ENCODE measurements at places on chromosomes 4 and X.

GRCh38 chr4:140286456-140286855, 87.0 kb upstream of the SCOC start:
- DNase-seq = no peak

DNA sequence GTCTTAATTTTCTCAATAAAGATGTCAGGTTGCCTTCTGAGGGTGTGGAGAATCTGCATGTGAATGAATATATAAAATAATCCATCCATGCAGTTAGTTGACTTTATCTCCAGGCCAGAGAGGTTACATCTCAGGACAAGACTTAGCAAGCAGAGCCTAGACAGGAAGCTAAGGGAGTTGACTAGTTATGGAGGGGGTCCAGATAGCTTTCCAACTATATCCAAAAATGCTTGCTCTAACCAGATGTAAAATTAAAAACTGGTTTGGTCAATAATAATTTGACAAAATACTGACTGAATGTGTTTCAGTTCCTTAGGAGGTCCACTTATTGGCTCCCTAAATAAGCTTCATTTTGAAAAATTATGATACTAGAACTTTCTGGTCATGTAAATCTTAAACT, 101.4 kb downstream of the PAPSS1 start:
- no peak for DNase-seq

GRCh38 chr4:134567461-134567860, 365.9 kb upstream of the PABPC4L start:
- DNase-seq = no peak

- no peak for DNase-seq
Observed at GRCh38 chrX:84320614-84321013, 132.6 kb upstream of the RPS6KA6 start.

DNA sequence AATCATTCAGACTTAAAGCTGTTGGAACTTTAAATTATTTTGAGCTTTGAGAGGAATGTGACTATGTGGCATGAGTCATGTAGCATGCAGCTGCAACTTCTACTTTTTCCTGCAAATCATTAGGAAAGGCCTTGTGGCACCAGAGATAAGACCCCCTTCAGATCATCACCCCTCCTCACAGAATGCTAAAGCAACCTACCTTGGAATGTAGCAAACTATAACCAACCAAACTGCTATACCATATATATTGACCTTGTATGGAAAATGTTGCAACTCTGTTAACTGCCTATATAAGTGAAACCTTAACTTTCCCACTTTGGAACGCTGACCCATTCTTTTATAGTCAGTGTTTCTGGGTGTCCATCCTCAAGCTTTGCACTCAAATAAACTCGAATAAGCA, 32.0 kb downstream of the ATXN3L start:
- no peak for DNase-seq

- DNase-seq = no peak
Observed at GRCh38 chr4:62601737-62602136, 1401.6 kb downstream of the ADGRL3 start.

DNA sequence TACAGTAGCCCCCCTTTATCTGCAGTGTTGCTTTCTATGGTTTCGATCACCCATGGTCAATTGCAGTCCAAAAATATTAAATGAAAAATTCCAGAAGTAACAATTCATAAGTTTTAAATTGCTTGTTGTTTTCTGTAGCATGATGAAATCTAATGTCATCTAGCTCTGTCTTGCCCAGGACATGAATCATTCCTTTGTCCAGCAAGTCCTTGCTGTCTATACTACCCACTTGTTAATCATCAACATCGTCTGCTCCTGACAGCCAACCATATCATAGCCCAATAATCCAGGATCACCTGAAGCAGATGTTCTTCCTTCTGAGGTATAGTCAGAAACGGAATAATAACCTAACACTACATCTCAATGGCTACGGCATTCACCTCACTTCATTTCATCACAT, 79.8 kb downstream of the ADAMTS3 start:
- no peak for DNase-seq

DNA sequence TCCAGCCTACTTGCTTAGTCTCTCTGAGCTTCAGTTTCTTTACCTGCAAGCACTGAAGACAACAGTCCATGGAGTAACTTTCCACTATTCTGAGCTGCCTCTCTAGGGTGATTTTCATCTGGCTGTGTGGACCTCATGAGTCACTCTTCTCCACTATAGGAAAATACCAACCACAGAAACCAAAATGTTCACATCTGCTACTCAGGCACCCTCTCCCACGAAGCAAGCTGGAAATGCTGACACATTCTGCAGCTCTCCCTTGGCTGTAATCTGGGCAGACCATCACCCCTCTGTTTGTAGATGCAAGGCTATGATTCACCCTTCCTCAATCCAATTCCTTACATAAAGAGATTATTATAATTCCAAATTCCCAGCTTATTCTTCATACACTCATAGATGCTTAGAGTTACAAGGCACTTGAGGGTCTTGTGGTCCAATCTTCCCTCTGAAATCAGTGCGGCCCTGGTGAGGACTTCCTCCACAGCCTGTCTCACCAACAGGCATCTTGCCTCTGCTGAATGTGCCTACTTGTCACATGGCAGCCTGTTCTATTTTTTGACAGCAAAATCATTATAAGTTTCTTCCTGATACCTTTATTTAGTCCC, 97.0 kb upstream of the LNX1 start:
- DNase-seq = peak; percentile 57

DNA sequence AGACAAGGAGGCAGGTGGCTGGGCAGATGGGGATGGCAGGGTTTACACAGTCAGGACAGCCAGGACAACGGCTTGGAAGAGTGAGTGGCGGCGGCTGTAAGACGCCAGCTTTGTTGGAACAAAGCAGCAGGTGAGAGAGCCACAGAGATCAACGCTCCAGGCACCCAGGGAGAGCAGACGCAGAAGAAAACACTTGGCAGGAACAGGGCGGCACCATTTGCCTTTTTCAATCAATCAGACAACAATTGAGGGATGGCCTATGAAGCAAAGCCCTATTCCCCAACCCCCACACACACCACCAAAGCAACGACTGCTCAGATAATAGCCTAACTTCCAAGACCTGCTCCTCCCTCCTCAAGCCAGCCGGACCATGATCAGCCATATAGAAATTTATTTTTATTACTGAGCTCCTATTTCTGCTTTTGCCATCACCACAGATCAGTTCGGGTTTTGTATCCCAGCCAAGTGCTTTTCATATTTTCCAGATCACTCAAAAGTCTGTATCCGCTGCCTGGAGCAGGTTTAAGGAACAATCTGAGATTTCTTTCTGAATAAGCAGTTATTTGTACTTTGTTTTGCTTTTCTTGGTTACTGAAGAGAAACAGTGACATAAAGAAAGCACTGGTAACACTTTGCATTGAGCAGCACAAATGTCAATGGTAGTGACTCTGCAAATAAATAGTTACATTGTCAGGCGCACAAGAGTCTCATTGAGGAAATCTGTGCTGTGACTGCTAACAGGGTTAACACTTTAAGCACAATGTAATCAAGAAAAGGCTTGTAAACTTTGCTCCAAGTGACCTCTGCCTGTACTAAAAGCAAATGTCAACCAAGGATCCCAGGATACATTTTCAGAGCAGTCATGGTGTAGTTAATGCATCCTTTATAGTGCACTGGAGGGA, 81.8 kb upstream of the RBPJ start:
- no peak for DNase-seq

DNA sequence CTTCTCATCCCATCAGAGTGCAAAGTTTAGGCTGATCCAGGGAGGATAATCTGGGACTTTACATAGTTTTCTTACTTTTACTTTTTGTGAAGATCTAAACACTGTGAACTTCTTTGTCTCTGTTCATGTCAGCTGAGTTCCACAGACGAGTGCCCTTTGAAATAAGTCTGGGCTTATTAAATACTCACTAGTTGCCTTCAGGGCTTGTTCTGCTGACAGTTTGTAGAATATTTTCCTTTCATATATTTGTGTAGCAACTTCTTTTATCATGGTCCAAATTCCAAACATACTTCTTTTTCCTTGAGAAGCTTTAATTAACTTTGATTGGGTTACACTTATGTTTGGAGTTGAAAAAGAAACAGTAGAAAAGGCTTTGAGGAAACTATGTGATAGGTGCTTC, 109.6 kb downstream of the SH2D1A start:
- no peak for DNase-seq

DNA sequence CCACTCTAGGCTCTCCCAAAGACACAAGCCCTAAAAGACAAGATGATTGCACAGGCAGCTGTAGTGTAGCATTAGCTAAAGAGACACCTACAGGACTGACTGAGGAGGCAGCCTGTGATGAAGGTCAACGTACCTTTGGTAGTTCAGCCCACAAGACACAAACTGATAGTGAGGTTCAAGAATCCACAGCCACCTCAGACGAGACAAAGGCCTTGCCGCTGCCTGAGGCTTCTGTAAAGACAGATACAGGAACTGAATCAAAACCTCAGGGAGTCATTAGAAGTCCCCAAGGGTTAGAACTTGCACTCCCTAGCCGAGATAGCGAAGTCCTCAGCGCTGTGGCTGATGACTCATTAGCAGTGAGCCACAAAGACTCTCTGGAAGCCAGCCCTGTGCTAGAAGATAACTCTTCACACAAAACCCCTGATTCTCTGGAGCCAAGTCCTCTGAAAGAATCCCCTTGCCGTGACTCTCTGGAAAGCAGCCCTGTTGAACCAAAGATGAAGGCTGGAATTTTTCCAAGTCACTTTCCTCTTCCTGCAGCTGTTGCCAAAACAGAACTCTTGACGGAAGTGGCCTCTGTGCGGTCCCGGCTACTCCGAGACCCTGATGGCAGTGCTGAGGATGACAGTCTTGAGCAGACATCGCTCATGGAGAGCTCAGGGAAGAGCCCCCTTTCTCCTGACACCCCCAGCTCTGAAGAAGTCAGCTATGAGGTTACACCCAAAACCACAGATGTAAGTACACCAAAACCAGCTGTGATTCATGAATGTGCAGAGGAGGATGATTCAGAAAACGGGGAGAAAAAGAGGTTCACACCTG, 306.3 kb downstream of the ANK2 start:
- DNase-seq = peak; percentile 90

DNA sequence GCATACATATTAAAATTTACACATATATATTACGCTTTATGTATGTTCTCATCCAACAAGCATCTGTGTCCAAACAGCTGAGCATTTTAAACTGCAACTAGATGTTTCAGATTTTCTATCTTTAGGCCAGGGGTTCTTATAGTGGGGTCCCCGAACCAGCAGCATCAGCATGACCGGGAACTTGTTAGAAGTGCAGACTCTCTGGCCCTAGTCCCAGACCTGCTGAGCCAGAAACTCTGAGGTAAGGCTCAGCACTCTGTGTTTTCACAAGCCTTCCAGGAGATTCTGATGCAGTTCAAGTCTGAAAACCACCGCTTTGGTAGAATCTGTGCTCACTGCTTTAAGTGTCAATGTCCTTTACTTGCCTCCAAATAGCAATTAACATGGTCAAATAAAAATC, 266.2 kb upstream of the CASK start:
- no peak for DNase-seq

- no peak for DNase-seq
Observed at GRCh38 chr4:180134091-180134866, 2108.9 kb upstream of the TENM3 start.

DNA sequence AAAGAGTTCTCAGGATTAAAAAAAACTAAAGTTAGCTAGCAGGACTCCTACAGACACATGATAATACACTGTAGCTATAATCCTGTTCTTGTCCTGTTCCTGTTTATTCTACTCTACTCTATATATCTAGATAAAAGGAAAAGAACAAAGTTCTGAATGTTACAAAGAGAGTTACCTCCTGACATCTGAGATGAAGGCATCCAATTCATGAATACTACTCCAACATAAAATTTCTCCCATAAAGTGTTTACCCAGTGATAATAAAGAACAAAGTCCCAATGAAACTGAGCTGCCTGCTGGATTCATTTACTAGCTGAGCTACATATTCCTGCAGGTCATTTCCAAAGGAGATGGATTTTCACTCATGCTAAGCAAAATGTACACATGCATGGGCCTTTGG, 27.1 kb downstream of the SEPSECS start:
- peak; percentile 8 for DNase-seq

DNA sequence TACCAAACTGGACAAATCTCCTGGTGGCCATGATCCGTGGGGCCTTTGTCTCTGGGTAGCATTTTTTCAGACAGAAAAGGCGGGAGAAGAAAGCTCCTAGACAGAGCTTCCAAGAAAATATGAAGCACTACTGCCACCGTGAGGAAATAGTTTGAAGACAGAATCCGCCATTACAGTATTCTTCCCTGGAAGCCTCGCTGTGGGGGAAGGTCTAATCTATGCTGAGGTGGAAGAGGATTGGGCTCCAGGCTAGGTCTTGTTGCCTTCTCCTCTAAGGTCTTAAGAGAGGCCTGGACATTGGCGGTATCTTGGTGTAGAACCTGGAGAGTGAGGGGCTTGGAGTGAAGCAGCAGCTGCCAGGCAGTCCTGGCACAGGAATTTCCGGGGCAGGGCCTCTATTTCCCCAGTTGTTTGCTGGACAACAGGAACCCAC, 218.9 kb downstream of the OR13H1 start:
- DNase-seq = no peak

- no peak for DNase-seq
Observed at GRCh38 chr4:142104041-142104440, 467.7 kb downstream of the IL15 start.

DNA sequence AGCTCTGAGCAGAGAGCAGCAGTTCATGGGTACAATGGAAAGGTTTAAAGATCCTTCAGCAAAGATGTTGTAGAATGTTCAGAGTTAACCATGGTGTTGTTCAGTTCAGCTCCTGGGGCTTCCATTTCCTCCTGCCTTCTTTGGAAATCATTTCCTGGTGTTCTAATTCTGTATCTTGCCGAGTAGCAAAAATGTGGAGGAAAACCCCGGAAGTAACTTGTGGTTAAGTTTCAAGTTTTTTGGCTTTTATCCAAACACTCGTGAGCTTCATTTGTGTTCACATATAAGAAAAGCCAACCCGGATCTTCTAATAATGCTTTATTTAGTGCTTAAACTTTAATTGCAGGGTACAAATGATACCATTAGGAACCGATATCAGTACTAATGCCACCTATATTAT, 33.6 kb upstream of the ARX start:
- DNase-seq = no peak

- DNase-seq = no peak
Observed at GRCh38 chr4:43242606-43243005, 350.1 kb downstream of the GRXCR1 start.

Measured in activated CD4-positive, alpha-beta T cell treated with anti-CD3 and anti-CD28 coated beads, Interleukin-2, amount 10 ng/mL, durations not matched to agents 24 days and 14 days (primary cell).